ENCODE measurements at places on chromosomes 11 and 22. TPM values are rescaled to one million over a fixed set of nuclear protein-coding genes. Genes with fewer than 3 reads are reported as not detected.

KCNJ11 gene
- total RNA-seq, result 2.7 TPM

MS4A15 gene
- total RNA-seq, result not detected

DNA sequence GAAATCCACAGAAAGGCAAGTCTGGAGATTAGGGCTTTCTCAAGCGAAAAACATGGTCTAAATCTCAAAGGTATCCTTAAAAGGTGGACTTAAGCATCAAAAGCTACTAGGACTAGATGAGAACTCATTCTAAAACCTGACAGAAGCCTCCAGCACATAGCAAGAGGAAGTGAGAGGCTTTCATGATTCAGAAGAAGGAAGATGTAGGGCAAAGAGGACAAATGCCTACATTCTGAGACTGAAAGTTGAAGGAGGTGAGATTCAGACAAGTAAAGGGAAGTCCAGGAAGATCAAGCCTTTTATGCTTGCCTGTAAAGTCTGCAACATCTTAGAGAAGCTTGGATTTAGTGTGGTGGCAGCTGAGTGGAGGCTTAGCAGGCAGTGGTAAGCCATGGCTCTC lies 98.9 kb downstream of the PGR start:
- DNase-seq, result no peak

GRCh38 chr11:68669301-68670090 lies 14.8 kb upstream of the GAL start:
- DNase-seq, result no peak
